ENCODE measurements at places on chromosomes 13 and 19.

DNA sequence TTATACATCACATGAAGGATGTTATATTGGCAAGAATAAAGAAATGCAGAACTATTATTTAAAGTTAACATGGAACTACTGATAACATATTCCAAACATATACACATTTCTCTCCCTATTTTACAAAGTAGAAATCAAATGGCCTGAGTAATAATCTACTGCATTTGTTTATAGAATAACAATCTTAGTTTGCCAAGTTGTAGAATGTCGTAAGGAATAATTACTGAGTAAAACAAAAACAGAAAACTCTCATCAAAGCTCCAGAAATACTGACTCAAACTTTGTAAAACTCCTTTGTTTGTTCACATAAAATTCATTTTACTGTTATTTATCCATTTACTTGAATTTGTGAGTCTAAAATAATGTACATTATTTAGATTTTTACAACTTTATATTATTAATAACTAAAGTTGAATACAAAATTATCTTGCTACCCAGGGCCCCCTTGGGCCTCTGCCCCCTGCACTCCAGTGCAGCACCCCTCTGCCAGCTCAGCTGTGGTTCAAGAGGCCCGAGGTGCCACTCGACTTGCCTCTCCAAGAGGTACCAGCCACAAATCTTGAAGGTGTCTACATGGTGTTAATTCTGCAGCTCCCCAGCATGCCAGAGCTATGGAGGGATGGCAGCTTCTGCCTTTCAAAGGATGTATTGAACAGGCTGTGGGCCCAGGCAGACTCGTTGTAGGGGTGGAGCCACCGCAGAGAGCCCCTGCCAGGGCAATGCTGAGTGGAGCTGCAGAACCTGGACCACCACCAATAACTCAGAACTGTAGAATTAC is 2819.7 kb downstream of the PCDH9 start:
- DNase-seq: no peak

DNA sequence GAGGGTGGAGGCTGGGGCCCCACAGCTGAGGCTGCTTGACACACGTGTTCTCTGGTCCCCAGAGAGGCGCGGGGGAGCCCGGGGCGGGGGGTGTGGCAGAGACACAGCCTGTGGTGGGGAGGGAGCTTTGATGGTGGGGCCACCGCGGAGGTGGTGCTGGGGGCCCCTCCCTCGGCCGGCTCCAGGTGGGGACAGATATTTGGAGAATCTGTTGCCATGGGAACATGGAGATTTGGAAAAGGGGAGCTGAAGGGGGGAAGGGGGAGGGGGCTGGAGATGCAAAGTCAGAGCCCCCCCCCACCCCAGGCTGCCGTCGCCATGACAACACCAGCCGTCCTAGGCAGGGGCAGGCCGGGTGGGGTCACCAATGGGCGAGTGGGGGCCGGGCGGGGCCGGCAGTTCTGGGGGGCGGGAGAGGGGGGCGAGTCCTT is 1.2 kb downstream of the PRKCG start:
- DNase-seq: no peak

DNA sequence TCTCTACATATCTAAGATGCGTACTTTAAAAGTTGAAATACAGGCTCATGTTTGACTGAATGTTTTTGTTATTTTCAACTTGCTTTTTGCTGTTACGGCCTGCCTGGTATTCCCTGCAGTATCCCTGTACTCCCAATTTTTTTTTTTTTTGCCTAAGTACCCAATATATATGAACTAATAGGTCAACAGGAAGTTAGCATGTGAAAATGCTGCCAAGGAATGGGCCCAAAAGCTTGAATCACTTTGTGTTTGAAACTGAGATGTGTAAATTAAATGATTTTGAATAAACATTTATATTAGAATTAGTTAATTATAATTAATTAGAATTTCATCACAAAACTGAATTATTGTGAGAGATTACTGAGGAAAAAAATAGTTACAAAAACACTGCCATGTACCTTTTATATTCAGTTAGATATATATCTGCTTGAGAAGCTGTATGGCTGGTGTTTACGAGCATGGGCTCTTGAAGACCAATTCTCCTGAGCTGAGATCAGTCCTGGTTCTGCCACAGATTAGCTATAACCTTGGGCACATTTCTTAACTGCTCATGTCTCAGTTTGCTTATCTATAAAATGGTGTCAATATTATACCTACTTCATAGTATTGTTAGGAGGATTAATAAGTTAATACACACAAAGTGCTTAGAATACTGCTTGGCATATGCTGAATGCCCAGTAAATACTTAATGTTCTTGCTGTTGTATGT is 16.0 kb downstream of the TDRD3 start:
- DNase-seq: no peak

- DNase-seq: no peak
These were observed 25.1 kb downstream of the STARD13 start for GRCh38 chr13:33260168-33261098.

GRCh38 chr13:98315902-98316301 is 138.8 kb upstream of the RNF113B start:
- no peak for DNase-seq

DNA sequence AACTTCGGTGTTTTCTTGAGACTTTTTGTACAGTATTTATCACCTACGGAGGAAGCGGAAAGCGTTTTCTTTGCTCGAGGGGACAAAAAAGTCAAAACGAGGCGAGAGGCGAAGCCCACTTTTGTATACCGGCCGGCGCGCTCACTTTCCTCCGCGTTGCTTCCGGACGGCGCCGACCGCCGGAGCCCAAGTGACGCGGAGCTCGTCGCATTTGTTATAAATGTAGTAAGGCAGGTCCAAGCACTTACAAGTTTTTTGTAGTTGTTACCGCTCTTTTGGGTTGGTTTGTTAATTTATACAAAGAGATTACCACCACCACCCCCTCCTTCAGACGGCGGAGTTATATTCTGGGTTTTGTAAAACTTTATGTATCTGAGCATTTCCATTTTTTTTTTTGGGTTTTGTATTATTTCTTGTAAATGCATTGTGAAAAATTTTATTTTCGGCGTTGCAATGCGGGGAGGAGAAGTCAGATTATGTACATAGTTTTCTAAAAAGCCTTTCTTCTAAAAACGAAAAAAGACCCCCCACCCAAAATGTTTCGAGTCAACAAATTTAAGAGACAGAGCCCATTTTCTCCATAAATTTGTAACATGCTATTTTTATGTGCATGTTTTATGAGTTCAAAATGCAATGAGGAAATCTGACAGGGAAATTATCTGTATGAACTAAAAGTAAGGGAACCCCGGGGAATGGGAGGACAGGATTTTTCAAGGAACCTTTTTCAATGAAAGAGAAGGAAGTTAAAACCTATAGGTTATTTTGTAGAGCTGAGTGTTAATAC is 2.3 kb downstream of the SOX1 start:
- no peak for DNase-seq

GRCh38 chr13:65553096-65553727 is 1676.9 kb downstream of the PCDH9 start:
- no peak for DNase-seq

- no peak for DNase-seq
These were observed 18.7 kb downstream of the CAPS start for GRCh38 chr19:5932609-5933262.

DNA sequence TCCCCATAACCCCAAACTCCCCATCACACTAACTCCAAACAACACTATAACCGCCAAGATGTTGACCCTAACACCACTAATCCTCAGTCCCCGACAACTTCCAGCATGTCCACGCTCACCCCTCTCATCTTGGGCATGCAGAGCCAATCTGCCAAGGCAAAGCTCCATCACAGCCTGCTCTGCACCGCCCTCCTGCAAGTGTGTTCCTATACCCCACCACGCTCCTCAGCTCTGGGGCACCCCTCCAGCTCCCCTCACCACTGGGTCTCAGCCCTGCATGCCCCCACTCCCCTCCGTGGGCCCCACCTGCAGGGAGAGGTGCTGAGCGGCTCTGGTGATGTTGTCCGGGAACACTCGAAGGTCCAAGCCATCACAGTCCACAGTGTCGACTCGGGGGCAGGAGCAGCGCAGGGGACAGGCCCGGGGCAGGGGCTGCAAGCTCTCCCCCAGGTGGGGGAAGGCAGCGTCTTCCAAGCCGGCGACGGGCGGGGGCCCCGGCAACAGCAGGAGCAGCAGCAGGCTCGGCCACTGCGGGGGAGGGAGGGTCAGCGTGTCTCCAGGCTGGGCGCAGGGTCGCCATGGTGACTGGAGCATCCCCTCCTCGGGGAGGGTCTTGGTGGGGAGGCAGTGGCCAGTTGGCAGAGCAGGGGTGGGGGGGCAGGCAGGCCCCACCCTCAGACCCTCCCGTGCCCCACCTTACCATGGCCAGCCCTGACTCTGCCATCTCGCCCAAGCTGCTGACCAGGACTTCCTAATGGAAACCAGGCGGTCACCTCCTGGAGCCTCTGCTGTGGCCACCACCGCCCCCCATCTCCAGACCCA is 527 bp downstream of the PODNL1 start:
- no peak for DNase-seq

DNA sequence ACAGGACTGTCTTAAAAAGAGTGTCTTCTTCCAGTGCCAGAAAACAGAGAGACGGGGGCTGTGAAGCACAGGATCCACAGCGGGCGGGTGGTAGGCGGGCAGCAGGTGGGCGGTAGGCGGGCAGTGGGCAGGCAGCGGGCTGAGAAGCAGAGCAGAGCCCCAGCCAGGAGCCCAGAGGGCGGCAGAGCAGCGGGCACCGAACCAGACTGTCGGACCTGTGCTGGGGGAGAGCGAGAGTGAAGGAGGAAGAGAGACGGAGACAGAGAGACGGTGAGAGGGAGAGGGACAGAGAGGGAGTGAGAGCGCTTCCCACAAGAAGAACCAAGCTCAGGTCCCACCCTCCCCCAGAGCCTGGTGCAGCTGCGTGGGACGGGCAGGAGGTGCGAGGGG is 30.3 kb downstream of the RASA3 start:
- DNase-seq: no peak

- no peak for DNase-seq
These were observed 114.6 kb downstream of the KDM4B start for GRCh38 chr19:5083547-5083965.

DNA sequence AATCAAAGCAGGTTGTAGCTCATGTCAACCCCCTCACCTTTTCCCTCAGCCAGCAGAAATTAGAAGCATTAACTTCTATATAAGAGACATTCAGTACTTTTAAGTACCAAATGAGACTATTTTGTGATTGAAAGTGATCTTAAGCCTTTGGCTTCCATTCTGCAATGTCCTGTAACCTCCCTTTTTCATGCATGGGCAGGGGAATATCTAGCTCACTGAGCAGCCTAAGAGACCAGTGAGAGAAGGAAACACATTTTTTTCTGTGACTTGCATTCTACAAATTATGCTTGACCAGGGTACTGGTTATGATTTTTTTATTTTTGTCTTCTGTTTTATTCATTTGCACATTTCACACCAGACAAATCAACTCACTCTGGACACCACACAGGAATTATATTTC is 369.6 kb downstream of the KCTD12 start:
- DNase-seq: no peak

GRCh38 chr19:5228490-5228889 is 112.1 kb downstream of the PTPRS start:
- no peak for DNase-seq

DNA sequence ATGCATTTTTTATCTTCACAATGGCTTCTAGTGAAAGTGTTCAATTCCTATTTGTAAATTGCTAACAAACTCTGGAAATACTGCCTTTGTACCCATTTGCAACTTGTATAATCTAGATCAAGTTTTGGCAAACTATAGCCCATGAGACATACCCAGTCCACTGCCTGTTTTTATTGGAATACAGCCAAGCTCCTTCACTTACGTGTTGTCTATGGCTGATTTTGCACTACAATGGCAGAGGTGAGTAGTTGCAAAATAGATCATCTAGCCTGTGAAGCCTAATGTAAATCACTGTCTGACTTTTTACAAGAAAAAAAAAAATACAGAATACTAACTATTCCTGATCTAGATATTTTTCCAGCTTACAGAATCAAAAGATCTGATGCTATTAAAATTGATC is 37.1 kb downstream of the DZIP1 start:
- DNase-seq: no peak
